ENCODE measurements at places on chromosomes 2 and 18. TPM values are rescaled to one million over a fixed set of nuclear protein-coding genes. Genes with fewer than 3 reads are reported as not detected.

DNA sequence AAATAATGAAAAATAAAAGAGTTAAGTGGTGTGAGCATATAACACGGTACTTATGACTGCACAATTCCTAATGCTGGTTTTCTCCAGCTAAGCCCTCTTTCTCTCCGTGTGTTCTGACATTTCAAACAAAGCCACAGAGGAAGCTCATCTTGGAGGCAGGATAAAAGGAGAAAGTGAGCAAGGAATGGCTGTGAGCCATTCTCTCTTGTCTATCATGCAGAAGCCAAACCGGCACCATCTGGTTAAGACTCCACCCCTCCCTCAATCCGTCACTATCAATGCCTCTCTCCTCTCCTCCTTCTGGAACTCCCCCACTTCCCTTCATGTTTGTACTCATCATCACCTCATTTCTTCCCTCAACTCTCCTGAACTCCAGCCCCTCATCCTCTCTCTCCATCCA is 210.4 kb downstream of the TMEM163 start:
- no peak for DNase-seq

SPATA3 gene
- total RNA-seq: not detected

DNA sequence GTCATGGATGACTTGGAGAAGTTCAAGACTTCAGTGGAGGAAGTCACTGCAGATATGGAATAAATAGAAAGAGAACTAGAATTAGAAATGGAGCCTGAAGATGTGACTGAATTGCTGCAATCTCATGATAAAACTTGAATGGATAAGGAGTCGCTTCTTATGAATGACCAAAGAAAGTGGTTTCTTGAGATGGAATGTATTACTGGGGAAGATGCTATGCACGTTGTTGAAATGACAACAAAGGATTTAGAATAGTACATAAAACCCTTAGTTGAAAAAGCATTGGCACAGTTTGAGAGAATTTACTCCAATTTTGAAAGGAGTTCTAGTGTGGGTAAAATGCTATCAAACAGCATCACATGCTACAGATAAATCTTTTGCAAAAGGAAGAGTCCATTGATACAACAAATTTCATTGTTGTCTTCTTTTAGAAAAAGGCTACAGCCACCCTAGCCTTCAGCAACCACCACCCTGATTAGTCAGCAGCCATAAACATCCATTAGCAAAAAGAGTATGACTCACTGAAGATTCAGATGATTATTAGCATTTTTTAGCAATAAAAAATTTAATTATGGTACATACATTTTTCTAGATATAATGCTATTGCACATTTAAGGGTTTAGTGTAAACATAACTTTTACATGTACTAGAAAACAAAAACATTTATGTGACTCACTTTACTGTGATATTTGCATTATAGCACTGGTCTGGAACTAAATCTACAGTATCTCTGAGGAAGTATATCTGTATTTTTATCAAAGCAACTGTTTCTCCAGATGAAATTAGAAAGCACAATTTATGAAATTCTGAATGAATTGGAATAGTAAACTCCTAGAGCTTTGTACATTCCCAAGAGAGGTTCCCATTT is 110.5 kb upstream of the TACR1 start:
- no peak for DNase-seq

DNA sequence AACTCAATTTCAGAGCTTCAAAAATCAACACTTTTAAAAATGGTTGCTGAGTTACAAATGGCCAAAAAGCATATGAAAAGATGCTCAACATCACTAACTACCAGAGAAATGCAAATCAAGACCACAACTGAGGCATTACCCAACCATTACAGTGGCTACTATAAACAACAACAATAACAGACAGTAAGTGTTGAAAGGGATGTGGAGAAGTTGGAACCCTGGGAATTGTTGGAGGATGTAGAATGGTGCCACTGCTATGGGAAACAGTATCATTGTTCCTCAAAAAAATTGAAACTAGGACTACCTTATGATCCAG is 173.3 kb upstream of the SPRED2 start:
- DNase-seq: no peak

NYAP2 gene
- total RNA-seq: not detected

GRCh38 chr18:48410095-48410920 is 1.1 kb upstream of the ZBTB7C start:
- DNase-seq: peak; percentile 87

DNA sequence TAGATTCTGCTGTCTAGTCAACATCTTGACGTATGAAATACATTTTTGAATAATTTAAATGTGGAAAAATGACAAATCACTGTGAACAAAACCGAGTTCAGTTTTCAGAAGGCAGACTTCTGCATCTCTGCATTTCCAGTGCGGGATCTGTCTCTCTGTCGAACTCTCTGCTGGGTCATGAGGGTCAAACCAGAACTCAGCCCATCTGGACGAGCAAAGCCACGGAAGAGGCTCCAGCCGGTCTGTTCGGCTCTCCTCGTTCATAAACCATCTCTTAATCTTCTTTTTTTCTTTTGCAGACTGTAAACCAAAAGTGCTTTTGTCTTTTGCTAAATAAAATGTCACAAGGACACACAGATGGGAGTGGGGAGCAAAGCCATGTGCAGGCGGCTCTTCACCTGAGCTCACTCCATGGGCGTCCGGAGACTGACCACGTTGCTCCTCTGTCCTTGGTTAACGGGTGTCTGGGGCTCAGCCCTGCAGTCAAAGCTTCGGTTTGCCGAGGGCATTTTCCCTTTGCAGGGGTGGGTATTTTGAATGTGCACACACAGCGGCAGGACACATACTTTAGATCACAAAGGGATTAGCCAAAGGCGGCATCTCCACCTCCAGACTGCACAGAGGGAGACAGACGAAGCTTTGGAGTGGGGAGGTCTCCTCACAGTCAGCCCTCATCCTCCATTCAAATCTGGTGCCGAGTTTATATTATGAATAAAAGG is 737.9 kb upstream of the SALL3 start:
- no peak for DNase-seq

CKAP2L gene
- 25.1 TPM for total RNA-seq

RGPD3 gene
- total RNA-seq: 0.39 TPM

- DNase-seq: no peak
These were observed 77.5 kb upstream of the SERTAD2 start for GRCh38 chr2:64731263-64731643.

IL37 gene
- not detected for total RNA-seq

- DNase-seq: no peak
These were observed 44.4 kb downstream of the FHOD3 start for GRCh38 chr18:36341944-36342343.

COX5B gene
- total RNA-seq: 275 TPM

ERFE gene
- total RNA-seq: 14.9 TPM

- DNase-seq: no peak
These were observed 52.0 kb downstream of the PHLPP1 start for GRCh38 chr18:62767321-62767720.

DNA sequence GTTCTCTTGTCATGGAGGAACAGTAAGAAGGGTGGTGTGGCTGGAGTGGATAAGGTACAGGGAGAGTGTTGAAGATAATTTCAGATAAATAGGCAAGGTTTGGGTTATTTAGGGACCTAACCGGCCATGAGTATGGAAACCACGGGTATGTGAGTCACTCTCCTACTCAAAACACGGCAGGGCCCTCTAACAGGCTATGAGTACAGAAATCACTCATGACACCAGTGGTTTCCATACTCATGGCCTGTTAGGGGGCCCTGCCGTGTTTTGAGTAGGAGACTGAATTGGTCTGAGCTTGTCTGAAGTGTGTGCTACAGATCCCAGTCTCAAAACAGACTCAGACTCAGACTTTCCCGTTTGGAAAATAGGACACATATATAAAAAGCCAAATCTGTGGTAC is 428.4 kb upstream of the HNMT start:
- no peak for DNase-seq

DNA sequence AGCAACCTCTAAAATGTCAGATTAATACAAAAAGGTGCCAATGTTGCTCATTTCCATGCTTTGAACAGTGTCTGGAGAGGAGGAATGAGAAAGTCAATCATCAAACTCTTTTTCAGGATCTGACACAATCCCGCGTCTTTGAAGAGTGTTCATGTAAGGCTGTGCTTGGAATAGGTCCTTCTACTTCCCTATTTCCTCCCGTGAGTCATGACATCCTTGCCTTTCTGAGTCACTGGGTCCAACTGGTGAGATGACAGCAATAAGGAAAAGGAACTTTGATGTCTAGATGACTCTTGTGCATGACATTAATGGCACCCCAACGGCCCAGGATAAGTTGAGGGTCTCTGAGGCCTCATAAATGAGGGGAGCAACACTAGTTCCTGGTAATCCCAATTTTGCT is 109.0 kb upstream of the CELF4 start:
- no peak for DNase-seq

DNA sequence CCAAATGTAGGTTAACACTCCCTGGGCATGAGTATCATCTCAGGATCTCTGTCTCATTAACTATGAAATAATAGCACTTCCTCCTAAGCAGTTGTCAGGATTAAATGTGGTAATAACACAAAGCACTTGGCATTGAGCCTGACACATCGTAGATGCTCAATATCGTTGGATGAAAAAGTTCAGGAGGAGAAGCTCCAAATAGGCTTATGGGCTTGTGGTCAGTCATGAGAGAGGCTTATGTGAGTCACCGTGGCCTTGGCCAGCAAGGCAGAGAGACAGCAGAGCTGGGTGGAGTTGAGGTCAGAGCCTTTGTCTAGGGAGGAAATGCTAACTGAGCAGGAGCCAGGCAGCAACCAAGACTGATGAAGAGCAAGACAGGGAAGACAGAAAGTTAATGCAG is 68.3 kb upstream of the PPM1B start:
- DNase-seq: peak; percentile 60

- no peak for DNase-seq
These were observed 113.7 kb downstream of the XRCC5 start for GRCh38 chr2:216222650-216223352.

- no peak for DNase-seq
These were observed 1.4 kb downstream of the GMPPA start for GRCh38 chr2:219500135-219500534.

GRCh38 chr2:85711578-85712060 is 17.5 kb downstream of the GNLY start:
- no peak for DNase-seq

ADCYAP1 gene
- total RNA-seq: not detected

PROM2 gene
- 9.2 TPM for total RNA-seq

DNA sequence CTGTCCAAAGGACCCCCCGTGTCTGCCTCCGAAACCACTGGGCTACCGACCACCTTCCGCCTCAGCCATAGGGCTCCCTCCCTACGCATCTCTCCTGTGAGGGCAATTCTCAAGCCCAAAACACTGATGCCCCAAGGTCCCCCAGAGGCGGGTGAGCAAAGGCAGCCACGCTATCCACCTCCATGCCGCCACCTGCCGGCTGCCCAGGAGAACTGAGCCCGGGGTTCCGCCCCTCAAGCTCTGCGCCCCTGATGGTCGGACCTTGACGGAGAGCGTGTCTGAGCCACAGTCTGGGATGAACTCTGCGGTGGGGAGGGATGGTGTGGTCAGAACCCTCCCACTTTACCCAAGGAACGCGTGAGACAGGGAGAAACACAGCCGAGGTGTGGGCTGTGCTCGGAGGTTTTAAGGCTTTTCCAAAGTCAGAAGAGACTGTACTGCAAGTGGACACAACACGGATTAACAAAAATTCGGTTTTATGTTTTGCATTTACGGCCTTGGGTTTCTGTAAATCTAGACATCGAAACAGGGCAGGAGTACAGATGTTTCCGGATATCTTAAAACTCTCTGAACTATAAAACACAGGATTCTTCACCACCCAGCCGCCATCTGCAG is 114.1 kb downstream of the ZNF516 start:
- DNase-seq: no peak

DNA sequence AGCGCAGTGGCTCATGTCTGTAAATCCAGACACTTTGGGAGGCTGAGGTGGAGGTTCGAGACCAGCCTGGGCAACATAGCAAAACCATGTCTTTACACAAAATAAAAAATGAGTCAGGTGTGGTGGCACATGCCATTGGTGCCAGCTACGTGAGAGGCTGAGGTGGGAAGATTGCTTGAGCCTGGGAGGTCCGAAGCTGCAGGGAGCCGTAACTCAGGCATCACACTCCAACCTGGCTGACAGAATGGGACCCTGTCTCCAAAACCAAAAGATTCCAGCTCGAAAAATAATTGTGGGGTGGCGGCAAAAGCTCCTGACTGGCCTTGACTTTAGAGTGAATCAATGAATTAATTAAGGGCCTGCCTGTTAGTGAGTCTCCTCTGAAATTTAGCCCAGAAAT is 1.2 kb upstream of the ALPP start:
- DNase-seq: no peak

- no peak for DNase-seq
These were observed 8.2 kb upstream of the MBD2 start for GRCh38 chr18:54232485-54233227.

DNA sequence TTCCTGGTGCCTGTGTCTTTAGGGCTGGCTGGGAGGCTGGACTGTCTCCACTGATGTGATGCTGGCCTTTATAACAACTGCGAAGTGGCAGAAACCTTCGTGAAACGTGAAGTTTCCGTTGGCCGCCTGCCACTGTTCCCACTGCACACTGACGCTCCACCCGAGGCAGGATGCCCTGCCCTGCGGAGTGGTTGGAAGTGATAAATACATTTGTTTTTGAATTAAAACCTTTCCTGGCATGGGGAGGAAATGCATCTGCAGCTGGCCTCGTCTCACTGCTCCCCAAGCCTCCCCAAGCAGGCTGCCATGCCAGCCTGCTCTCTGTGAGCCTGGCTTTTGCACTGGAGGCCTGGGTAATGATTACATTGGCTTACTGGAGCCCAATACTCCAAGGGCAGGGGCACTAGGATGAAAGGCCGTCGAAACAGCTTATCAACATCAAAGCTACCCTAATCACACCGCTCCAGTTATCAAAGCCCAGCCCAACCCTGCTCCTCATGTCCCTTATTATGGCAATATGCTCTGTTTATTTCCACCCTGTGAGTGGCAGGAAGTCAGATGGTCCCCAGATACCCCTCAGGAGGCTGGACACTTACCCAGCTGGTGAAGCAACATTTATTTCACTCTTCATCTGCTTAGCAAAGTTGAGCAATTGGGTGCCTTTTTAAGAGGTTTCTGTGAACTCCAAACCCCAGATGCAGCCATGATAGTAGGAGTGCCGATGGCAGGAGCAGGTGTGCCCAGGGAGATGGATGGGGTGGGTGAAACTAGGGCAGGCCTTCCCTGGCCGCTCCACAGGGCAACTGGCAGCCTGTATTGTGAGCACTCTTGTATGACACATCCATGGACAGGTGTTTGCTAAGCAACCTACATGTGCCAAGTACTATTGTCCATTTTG is 97.4 kb upstream of the ITGA6 start:
- DNase-seq: no peak

DNA sequence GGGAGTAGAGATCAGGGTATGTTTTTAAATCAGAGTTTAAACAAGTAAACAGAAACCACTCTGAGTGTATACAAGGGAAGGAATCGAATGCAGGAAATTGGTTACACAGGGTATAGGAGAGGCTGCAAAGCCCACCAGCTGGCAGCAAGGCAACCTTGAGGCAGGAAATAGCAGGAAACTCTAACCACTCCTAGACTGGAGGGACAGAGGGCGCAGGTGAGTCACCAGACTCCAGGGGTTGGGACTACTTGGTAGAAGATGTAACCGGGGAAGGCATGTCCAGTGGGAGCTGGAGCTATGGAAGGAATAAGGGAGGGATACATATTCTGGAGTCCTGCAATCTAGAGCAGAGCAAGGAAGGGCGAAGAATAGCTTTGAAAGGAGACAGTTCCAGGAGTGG is 152.3 kb downstream of the MEIS1 start:
- no peak for DNase-seq

PTPRN gene
- total RNA-seq: 4.9 TPM

- no peak for DNase-seq
These were observed 298.8 kb upstream of the FANCL start for GRCh38 chr2:58539973-58540372.

Measured in SJSA1 (cell line).